ENCODE measurements at places on chromosomes 2 and 18.

- no peak for DNase-seq
These were observed 210.6 kb downstream of the BABAM2 start for GRCh38 chr2:28101123-28101522.

GRCh38 chr2:16058256-16058655, 117.9 kb downstream of the MYCN start:
- no peak for DNase-seq

DNA sequence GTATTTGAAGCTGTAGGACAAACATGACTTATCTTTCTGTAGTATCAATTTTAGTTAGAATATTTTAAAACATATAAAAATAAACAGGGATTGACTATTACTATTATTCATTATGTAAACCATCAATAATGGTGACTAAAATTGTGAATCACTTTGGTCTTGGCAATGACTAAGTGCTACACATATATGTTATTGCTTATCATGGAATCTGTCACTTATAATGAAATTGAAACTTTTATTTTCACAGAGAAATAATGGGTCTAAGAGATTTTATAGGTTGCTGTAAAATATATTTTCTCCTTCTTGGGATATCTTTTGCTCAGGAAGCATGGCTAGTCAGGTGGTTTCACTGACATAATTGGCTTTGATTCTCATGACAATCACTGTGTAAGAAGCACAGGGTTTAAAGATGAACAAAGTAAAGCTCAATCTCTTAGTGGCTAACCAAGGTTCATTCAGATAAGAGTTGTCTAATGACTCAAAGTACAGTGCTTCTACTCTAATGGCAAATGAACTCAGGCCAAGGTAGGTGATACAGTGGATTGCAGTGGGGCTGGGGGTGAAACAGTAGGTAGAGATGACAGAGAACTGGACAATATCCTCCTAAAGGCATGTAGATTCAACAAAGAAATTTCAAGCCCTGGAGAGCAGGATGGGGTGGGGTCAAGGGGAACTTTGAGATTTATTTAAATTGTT, 98.6 kb upstream of the FANCL start:
- DNase-seq = no peak

DNA sequence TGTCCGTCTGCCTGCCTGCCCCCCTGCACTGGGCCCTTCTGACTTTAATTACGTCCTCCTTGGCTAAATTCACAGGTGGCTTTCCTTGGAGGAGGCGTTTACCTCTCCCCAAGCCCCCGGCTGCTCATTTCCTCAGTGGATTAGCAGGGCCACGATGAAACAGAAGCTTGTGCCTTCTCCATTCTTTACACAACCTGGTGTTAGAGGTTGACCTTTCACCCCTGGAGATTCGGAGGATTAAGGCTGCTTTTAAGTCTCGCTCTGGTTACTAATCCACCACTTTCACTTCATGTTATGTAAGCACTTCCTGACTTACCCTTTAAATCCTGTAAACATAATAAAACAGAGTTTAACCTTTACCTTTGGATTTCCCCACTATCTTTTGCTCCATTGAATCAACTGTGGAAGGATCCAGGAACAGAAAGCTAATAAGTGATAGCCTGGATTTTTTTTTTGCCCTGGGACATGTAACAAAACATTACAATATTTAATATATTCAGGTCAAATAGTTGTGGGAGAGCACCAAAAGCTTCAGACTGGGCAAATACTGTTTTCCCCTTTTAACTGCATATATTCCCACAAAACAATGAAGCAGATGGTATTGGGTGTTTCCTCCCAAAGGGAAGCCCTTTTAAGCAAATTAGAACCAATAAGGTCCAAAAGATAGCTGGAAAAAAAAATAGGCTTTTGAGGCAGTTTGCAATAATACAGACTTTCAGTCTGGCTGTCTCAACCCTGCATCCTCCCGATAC, 370.2 kb downstream of the EN1 start:
- no peak for DNase-seq

GRCh38 chr18:45764000-45764686, 40.2 kb downstream of the SLC14A1 start:
- no peak for DNase-seq

- DNase-seq = no peak
These were observed 4.3 kb upstream of the G6PC2 start for GRCh38 chr2:168896783-168897182.
